Breast epithelium (tissue), 4 donors: ENCODE measurements at places on chromosomes 11 and 22. TPM values are rescaled to one million over a fixed set of nuclear protein-coding genes. Genes with fewer than 3 reads are reported as not detected.
A peak's percentile ranks its signal among the peaks of the same experiment; 100 is the strongest.

Gene PATZ1
- 49.6 TPM for total RNA-seq

Gene NFAM1
- 0.66 TPM for total RNA-seq

GRCh38 chr11:105449100-105449734, 160.7 kb upstream of the GRIA4 start:
- DNase-seq = no peak

DNA sequence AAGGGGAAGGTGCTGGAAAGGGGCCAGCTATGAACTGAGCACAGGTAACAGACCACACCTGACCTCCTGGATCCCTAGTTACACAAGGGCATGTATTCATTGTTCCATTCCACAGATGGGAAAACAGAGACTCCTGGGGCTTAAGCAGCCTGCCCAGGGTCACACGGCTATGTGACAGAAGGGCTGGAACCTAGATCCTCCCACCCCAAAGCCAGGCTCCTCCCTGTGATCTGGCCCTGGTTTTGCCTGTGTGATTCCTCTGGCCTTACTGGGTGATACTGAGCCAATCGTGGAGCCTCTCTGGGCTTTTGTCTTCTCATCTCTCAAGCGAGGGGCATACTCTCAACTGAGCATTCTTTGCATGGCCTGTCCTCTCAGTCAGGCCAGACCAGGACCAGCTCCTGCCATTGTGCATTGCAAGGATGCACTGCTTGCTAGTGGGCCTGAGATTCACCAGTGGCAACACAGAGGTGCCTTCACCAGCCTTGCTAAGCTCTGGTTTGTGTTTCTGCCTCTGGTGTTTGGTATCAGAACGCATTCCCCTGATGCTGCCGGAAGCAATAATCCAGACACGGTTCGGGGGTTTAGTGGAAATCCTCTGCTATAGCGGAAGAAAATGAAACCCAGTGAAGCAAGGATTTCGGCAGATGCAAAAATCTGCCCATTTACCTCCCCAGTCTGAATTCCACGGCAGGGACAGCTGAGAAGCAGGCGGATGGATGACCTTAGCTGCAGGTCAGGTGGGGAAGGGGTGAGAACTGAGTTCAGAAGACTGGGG, 226.6 kb downstream of the ST3GAL4 start:
- DNase-seq = no peak

- no peak for DNase-seq
Measured at GRCh38 chr11:32148895-32149294, 58.0 kb downstream of the RCN1 start.

DNA sequence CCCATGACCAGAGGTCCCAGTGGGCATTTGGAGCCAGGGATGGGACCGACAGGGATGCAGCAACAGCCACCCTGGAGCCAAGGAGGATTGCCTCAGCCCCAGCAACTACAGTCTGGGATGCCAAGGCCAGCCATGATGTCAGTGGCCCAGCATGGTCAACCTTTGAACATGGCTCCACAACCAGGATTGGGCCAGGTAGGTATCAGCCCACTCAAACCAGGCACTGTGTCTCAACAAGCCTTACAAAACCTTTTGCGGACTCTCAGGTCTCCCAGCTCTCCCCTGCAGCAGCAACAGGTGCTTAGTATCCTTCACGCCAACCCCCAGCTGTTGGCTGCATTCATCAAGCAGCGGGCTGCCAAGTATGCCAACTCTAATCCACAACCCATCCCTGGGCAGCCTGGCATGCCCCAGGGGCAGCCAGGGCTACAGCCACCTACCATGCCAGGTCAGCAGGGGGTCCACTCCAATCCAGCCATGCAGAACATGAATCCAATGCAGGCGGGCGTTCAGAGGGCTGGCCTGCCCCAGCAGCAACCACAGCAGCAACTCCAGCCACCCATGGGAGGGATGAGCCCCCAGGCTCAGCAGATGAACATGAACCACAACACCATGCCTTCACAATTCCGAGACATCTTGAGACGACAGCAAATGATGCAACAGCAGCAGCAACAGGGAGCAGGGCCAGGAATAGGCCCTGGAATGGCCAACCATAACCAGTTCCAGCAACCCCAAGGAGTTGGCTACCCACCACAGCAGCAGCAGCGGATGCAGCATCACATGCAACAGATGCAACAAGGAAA, 27.3 kb upstream of the L3MBTL2 start:
- no peak for DNase-seq

DNA sequence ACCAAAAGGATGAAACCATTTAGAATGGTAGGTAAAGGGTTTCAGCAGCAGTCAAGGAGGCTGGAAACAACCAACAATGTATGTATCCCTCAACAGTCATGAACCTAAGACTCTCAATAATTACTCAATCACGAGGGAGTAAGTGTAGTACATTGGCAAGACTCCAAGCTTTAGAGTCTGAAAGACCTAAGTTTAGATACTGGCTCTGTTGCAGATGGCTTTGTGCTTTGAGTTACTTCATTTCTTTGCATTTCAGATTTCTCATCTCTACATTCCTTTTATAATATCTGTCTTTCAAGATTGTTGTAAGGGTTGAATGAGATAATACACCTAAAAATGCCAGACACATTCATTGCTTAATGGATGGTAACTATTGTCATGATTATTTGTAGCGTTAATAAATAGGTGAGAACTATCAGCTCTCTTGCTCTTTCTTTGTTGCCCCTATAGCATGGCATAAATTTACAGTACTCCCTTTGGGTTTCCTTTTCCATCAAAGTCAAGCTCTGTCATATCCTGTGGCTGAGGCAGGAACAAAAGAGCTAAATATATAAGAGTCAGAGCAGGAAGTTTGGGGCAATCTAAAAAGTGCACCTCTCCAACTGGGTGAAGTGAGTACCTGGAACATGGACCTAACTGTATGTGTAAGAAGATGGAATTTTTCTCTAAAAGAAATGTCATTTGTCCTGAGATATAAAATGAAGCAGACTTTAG, 228.2 kb upstream of the ZC3H12C start:
- DNase-seq = no peak

DNA sequence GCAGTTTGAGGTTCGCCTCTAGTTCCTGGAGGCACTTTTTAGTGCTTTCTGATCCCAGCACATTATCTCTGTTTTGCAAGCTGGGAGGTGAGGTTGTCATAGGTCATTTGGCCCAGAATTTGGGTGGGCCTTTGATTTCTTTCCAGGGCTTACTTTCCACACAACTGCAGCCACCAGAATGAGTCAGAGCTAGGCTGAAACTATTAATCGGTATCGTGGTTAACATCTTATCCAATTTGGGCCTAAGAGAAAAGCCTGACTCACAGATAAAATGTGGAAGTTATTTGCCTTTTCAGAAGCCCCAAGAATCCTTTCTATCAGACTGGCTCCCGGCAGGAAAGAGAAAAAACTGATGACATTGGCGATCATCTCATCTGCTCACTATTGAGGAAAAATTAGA, 166.4 kb downstream of the KIRREL3 start:
- DNase-seq = no peak

DNA sequence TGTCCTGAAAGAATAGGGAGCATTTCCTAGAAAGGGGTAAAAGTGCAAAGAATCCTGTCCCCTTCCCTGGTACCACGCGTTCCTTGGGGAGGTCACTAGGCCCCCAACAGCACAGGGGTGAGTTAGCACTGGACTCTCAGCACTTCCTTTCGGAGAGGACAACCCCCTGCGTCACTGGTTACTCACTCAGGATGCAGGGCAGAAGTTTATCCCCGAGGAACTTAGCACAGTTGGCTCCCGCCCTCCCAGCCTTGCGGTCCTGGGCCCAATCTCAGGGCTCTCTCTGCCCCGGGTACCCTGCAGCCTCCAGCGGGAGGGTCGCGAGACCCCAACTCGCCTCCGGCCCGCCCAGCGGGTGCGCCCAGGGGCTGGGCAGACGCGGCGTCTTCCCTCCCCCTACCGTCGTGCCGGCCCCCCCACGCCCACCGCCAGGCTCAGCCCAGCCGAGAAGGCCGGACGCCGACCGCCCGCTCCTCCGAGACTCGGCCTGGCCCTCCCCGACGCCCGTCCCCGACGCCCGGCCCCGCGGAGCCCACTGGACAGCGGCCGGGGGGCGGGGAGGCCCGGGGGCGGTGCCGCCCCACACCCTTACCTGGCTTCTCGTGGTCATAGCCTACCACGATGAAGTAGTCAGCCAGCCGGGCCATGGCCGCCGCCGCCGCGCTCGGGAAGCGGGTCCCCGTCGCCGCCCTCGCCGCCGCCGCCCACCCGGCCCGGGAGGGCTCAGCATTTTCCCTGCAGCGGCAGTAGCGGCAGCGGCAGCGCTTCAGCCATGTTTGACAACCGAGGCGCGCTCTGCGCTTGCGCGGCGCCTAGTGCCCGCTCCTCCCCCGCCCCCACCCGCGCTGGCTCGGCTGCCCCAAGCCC, at the start of gene SBF2:
SBF2 (minus strand) TSS at position 797 of the 867 bp plus-strand sequence; CDS start at position 647, 150 bp downstream.
- DNase-seq = peak; percentile 68

DNA sequence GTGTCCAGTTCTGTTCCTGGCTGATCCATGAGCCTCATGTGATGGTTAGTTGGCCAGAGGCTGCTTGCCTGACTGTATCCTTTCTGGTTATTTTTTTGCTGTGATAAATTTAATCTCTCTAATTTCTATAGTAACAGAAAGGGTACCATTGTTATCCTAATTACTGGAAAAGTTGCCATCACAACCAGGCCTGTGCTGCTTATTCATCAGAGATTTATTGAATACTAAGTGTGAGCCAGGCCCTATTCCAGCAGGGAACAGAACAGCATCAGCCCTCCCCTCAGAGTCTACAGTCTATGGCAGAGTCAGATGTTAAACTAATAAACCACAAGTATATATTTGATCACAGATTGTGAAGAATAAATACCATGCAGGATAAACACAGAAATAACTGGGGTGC, 86.8 kb downstream of the DEPDC5 start:
- DNase-seq = no peak

DNA sequence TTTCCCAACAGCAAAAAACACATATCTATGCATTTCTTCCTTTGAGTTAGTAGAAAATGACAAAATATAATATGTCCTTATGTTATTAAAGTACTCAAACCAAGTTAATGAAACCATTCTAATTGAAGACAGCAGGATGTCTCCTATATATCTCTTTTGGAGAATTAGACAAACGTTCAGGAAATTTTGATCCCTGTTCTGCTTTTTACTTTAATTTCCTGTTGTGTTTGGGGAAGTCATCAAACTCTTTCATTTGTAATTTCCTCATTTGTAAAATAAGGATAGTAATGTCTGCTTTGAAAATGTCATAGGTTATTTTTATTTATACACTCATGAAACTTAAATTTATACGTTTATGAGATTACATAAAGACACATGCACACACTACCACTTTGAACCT, 281.8 kb upstream of the ANO5 start:
- no peak for DNase-seq

DNA sequence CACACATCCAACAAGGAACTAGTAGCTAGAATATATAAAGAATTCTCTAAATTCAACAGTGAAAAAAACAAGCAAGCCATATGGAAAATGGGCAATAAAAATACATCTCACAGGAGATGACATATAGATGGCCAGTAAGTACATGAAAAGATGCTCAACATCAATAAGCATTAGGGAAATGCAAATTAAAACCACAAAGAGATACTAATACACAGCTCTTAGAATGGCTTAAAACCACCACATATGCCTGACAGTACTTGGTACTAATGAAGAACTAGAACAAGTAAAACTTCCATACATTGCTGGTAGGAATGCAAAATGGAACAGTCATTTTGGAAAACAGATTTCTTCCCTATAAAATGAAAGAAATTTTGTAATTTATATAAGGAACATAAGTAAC, 71.6 kb upstream of the GAB2 start:
- no peak for DNase-seq
